Dorsolateral prefrontal cortex (tissue), 122 donors: ENCODE measurements at places on chromosomes 5 and 9.

- DNase-seq: no peak
These were observed 97.3 kb upstream of the EQTN start for GRCh38 chr9:27394154-27394825.

GRCh38 chr5:873328-873727 is 19.3 kb downstream of the BRD9 start:
- no peak for DNase-seq

GRCh38 chr5:9932770-9933169 is 302.6 kb upstream of the TAS2R1 start:
- no peak for DNase-seq

GRCh38 chr9:99515895-99516656 is 294.0 kb downstream of the SEC61B start:
- DNase-seq: no peak

GRCh38 chr9:130327070-130327780 is 61.7 kb downstream of the HMCN2 start:
- DNase-seq: no peak
